ENCODE measurements at places on chromosomes 3 and 15. TPM values are rescaled to one million over a fixed set of nuclear protein-coding genes. Genes with fewer than 3 reads are reported as not detected.
A peak's percentile ranks its signal among the peaks of the same experiment; 100 is the strongest.

The ATP8B4 gene
- total RNA-seq: not detected

GRCh38 chr3:127002195-127003174 lies 19.6 kb downstream of the PLXNA1 start:
- DNase-seq: no peak

The AADACL2 gene
- total RNA-seq: not detected

DNA sequence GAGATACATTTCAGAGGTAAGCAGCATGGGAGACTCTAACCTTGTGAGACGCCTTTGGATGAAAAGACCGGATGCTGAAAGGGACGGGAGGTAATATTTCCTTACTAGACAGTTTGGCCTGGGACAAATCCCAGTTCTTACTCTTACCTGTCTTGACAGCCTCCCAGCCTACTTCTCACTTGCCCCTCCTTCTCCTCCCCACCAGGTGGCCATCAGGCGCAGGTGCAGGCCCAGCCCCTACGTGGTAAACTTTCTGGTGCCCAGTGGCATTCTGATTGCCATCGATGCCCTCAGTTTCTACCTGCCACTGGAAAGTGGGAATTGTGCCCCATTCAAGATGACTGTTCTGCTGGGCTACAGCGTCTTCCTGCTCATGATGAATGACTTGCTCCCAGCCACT lies 6.3 kb downstream of the HTR3D start:
- DNase-seq: no peak

DNA sequence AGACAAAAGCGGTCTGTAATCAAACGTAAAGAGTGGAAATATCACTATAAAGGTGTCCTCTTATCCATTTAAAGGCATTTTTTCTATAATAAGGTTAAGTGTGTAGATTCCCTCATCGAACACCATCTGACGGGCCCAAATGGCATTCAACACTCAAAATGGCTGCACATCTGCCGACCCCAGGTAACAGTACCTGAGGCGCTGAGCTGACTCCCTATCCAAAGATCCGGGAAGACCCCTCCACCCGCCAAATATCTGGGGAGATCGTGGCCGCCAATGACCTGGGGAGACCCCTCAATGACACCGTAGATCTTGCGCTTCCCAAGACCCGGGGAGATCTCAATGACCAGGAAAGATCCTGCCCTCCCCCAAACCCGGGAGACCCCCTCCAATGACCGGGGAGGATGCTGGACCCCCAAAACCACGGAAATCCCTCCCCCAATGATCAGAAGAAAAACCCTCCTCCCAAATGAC lies 476 bp downstream of the IP6K2 start:
- DNase-seq: no peak

GRCh38 chr15:44084770-44085169 lies 110.3 kb downstream of the FRMD5 start:
- DNase-seq: no peak

DNA sequence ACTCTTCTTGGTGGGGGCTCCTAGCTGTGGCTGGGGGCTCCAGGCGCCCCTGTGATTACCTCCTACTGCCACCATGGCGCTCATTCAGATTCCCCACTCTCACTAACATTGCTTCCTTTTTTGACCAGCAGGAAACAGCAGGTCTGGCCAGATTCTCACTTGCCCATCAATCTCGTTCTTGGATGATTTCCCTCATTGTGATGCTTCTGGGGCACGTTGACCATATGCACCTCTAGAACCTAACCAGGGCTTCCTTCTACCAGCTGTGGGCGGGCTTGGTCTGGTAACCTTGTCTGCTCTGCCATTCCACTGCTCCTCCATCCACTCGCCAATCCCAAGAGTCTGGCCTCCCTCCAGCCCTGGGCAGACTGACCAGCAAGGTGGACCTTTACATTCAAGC lies 35.9 kb upstream of the PTPN23 start:
- peak; percentile 66 for DNase-seq
